CMK (cell line): ENCODE measurements at places on chromosomes 2 and 18.

DNA sequence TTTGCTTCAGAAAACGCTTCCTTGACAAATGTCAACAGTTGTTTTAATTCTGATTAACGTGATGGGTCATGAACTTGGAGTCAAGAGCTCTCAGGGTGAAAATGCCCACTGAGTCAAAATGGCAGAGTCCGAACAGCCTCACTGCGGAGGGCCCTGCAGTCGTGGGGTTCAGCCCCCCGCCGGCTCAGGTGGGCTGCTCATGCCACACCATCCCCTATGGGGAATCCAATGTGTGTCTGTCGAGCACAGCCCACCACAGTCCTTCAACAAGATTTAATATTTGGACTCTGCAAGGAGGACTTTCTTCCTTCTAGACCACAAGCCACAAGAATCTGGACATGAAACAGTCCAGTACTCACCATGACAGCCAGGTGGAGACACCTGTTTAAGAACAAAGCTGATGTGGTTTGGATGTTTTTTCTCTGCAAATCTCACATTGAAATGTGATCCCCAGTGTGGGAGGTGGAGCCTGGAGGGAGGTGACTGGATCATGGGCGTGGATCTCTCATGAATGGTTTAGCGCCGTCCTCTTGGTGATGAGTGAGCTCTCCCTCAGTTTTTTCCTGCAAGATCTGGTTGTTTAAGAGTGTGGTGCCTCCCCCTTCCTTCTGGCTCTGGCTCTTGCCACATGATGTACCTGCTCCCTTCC lies 201.0 kb downstream of the NDUFA10 start:
- DNase-seq = no peak

DNA sequence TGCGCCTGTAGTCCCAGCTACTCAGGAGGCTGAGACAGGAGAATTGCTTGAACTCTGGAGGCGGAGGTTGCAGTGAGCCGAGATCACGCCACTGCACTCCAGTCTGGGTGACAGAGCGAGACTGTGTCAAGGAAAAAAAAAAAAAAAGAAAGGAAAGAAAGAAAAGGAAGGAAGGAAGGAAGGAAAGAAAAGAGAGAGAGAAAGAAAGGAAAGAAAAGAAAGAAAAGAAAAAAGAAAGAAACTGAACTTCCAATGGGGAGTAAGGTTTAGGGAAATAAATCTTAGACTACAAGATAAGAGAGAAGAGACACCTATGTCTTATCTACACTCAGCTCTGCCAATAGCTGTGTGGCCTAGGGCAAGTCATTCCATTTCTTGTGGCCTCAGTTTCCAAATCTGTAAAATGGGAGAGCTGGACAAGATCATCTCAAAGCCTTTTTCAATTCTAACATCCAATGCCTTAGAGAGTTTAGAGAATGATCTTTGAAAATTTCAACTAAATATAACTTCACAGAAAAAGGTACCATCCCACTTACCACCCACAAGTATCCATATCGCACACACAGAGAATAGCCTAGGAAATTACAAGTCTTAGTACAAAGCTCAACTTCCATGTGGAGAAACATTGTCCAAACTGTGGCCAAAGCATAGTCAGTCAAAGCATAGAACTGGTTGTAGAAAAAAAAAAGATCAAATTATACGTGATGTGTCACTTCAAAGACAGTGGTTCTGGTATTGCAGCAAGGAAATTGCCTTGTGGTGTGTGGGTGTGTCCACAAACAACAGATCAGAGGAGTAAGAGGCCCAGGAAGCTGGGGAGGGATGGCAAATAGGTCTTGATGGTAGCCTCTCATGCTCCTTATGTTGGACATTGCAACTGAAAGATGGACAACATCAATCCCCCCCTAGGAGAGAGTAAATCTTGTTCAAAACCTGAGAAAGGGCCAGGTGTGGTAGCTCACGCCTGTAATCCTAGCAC lies 42.4 kb downstream of the SLC14A2 start:
- no peak for DNase-seq

DNA sequence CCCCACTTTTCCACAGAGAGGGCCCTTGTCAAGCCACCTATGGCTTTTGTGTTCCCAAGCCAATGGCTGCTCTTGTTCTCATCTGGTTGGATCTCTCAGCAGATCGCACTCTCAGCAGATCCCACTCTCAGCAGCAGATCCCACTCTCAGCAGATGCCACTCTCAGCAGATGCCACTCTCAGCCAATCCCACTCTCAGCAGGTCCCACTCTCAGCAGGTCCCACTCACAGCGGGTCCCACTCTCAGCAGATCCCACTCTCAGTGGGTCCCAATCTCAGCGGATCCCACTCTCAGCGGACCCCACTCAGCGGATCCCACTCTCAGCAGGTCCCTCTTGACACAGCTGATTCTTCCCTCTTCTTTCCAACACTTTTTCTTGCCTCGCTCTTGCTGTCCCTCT lies 59.3 kb upstream of the MGAT4A start:
- no peak for DNase-seq

- DNase-seq = no peak
Measured at GRCh38 chr18:79575891-79576685, 103.5 kb upstream of the CTDP1 start.

GRCh38 chr2:199348871-199349270 lies 108.9 kb downstream of the SATB2 start:
- DNase-seq = no peak

- no peak for DNase-seq
Measured at GRCh38 chr2:197668296-197668695, 7.1 kb downstream of the RFTN2 start.

- DNase-seq = no peak
Measured at GRCh38 chr2:72034353-72035095, 113.1 kb downstream of the CYP26B1 start.

DNA sequence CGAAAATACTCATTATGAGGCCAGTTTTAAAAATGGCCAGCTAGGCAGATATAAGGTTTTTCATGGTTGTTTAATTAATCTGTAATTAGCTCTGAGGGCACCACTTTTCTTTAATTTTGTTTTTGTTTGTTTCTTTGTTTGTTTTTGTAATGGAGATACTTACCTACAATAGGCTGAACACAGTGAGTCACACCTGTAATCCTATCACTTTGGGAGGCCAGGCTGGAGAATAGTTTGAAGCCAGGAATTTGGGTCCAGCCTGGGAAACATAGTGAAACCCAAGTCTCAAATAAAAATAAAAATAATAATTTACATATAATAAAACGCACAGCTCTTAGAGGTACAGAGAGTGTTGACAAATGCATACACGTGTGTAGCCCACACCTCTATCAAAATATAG lies 56.8 kb upstream of the MSH2 start:
- no peak for DNase-seq

- DNase-seq = no peak
Measured at GRCh38 chr2:191569025-191569424, 108.9 kb upstream of the NABP1 start.

- no peak for DNase-seq
Measured at GRCh38 chr18:49500201-49500921, 13.3 kb upstream of the C18orf32 start.

DNA sequence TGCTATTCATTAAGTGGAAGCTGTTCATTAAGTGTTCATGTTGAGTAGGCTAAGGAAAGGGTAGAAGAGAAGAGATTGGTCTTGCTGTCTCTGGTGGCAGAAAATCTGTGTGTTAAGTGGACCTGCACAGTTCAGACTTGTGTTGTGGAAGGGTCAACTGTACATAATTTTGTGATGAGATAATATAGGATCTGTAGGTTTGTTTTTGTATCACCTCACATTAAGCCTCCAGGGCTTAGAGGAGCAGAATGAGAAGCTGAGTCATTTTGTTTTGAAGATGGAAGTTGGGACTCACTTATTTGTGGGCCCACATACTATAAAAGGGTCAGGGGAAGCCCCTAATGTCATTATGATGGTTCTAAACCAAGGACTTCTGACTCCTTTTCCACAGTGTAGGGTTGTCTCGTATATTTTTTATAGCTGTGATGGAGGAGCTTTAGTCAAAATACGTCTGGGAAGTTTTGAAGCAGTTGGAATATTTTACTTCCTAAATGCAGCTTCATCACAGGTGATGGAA lies 18.2 kb downstream of the PMS1 start:
- DNase-seq = no peak

GRCh38 chr2:23330214-23330613 lies 54.8 kb upstream of the KLHL29 start:
- DNase-seq = no peak

DNA sequence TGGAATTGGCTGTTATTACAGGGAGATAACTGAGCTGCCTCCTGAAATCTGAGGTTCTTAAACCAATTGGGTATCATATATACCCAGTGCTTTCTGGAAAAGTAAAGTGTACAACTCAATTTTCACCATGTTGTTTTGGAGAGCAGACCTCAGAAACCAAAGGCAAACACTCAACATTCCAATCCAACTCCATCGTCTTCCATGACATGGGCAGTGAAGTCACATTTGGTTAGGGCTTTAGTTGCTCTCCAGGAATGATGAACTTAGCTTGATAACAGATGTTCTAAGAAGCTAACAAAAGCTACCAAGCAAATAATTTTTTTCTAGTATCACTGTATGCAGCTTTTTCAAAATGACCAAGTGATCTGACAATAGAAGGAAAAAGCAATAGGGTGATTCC lies 107.0 kb upstream of the SLC35G4 start:
- DNase-seq = no peak

GRCh38 chr2:69216535-69217332 lies 170.3 kb downstream of the GFPT1 start:
- no peak for DNase-seq

GRCh38 chr18:51135364-51135763 lies 62.1 kb downstream of the MEX3C start:
- DNase-seq = no peak

DNA sequence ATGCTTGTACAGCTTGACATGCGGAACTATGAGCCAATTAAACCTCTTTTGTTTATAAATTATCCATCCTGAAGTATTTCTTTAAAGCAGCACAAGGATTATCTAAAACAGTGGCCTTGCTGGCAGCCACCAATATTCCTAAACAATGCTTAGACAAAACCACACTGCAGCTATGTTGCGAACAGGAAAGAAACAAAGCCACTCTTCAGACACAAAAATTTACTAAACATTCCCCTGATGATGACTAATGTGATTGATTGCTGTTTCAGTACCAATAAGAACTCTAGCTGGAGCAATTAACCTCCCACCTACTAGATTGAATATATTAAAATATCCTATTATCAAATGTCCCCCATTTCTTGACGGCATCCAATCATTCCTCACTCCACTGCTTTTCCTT lies 325.8 kb upstream of the REG3G start:
- no peak for DNase-seq

GRCh38 chr2:128780434-128781080 lies 461.9 kb upstream of the HS6ST1 start:
- DNase-seq = no peak

DNA sequence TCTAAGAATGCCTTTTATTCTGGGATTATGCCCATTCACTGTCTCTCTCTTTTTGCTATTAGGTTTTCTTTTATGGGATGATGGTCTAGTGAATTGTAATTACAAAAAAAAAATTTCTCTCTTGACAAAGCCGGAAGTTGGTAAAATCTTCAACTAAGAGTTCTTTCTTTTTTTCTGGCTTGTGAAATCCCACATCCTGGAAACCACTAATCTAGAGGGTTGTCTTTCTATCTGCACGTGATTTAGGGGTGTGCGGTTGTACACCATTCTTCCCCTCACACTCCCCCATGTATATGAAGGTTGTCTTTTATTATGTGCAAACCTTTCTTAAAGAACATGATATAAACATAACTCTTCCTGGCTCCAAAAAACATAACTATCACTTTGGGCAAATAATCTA lies 52.0 kb downstream of the GATA6 start:
- no peak for DNase-seq

DNA sequence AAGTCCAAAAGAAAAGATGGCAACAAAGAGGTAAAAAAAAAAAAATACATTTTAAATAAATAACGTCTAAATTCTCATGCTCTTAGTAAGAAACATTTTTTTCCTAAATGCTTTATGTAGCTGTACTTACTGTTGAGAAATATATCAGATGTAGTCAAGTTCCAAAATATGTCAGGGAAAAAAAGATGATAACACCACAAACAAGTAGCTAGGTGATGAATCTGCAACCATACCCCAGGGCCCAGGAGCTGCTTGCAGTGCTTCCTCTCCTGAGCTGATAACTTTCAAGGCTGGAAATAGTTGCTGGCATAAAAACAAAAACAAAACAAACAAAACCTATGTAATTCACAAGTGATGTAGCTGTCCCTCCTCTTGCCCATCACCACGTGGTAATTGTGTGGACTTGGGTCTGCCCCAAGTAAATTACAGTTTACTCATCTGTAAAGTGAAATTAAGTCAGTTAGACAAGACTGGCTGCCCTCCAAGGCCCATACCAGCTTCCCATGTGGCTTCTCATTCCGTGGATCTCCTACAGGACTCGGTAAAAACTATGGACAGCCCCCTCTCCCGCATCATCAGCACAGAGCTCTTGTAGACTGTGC lies 82.6 kb downstream of the SP100 start:
- no peak for DNase-seq

- no peak for DNase-seq
Measured at GRCh38 chr2:218839430-218839829, 7.8 kb upstream of the PRKAG3 start.

GRCh38 chr2:18976168-18976961 lies 382.1 kb downstream of the OSR1 start:
- DNase-seq = no peak

DNA sequence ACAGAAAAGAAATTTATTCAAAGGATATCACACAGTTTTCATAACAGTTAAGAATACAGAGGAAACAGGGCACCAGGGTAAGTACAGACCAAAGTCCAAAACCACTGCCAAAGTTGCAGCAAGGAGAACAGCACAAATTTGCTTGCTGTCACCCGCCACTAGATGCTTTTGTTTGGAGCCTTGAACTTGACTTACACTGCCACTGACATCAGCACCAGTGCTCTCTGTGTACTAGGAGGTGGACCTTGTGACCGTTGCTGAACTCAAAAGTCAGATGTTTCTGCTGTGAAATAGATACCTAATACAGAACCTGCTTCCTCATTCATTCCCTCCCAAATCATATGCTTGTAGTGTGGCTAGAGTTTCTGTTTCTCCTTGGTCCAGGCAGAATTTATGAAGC lies 578.3 kb upstream of the TMEFF2 start:
- no peak for DNase-seq
